ENCODE measurements at places on chromosomes 5 and 9. TPM values are rescaled to one million over a fixed set of nuclear protein-coding genes. Genes with fewer than 3 reads are reported as not detected.

Gene GPR150
- polyA plus RNA-seq = 0.04 TPM

Gene MCTP1
- polyA plus RNA-seq = 7.3 TPM

Gene CCL27
- 0.28 TPM for polyA plus RNA-seq

Gene C1QTNF3
- polyA plus RNA-seq = 61.3 TPM

Gene IL3
- not detected for polyA plus RNA-seq

Gene PCDHA1
- not detected for polyA plus RNA-seq

Gene KLF4
- 8.7 TPM for polyA plus RNA-seq

Gene STKLD1
- 3.4 TPM for polyA plus RNA-seq

DNA sequence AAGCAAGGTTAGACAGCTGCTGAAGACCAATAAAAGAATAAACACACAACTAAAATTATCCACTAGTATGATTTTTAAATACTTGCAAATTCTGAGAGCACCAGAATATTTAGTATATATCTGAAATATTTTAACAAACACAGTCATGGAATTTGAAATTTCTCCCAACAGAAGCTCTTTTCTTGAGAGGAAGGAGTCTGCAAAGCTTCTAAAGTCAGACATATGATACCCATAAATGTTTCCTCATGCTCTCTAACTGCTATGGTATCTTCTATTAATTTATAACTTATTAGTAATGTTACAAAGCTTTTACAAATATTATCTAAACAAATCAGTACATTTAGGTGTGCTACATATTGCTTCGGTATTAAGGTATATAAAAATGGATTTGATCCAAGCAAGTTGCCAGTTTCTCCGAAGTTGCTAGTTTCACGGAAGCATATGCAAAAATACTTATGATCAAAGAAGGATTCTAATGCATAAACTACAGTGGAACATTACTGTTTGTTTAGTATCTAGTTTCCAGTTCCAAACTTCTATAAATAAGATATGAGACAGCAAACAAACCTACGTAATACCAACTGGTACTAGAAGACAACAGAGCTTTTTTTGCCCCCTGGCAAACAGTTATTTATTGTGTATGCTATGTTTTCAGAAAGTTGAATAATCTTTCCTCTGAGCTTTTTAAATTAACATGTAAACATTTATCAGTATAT lies 22.0 kb downstream of the FNIP1 start:
- DNase-seq = no peak

DNA sequence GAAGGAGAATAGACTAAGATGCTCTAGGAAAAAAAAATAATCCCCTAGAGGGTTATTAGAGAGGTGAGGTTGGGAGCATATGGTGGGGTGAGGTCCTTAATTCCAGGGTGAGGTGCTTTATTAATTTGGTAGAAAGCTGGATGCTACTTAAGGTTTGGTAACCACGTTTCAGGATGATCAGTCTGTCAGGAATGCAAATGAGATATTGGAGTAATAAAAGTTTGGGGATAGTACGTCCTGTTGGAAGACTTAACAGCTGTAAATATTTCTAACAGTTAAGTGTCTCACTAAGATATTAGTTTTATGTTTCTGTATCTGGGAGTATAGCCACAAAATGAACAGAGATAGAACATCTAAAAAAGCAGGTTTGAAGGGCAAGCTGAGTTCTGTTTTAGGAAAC lies 578.9 kb downstream of the CETN3 start:
- DNase-seq = no peak

- no peak for DNase-seq
Observed at GRCh38 chr5:115758356-115758755, 58.1 kb downstream of the CDO1 start.

DNA sequence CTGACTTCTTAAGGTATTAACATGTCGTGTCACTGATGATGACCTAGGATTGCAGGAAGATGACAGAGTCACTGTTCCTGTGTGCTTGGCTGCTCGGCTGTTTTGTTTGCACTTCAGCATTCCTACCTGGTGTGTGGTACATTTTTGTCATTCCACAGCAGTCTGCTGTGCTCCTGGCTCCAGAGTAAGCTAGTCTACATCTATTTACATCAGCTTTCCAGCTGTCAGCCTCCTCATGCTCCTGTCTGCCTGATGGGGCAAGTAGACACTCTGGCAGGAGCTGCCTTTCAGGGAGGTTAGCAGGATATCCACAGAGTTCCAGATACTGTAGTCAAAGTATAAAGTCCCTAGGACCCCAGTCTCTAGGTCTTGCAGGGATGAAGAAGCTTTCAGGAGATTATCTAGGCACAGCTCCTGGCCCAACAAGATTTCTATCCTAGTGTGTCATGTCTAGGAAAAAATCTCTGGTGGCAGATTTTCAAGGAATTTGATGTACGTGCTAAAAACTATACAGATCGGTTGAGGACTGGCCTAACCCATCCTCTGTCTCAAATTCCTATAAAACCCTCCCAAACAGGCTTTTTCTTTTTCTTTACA lies 28.4 kb downstream of the RUSC2 start:
- DNase-seq = no peak

DNA sequence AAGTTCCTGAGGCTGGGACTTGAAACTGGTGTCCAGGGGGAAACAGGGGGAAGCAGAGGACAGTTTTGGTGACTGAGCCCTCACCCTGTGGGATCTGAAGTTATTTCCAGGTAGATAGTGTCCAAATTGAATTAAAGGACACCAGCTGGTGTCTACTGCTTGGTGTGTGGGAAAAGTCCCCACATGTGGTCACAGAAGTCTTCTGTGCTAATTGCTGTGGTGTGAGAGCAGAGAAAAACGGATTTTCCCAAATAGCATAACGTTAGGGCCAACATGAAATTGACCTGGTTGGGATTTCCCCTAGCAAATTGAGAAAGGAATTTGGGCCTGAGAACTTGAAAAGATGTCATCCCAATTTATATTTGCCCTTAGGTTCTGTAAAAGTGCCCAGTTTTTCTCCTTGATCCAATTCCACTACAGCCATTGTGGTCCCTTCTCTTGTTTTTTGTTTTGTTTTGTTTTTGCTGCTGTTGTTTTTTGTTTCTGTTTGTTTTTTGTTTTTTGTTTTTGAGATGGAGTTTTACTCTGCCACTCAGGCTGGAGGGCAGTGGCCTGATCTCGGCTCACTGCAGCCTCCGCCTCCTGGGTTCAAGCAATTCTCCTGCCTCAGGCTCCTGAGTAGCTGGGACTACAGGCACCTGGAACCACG lies 5.6 kb upstream of the STARD4 start:
- no peak for DNase-seq

GRCh38 chr5:92518318-92518904 lies 1062.6 kb downstream of the NR2F1-AS1 start:
- DNase-seq = no peak

DNA sequence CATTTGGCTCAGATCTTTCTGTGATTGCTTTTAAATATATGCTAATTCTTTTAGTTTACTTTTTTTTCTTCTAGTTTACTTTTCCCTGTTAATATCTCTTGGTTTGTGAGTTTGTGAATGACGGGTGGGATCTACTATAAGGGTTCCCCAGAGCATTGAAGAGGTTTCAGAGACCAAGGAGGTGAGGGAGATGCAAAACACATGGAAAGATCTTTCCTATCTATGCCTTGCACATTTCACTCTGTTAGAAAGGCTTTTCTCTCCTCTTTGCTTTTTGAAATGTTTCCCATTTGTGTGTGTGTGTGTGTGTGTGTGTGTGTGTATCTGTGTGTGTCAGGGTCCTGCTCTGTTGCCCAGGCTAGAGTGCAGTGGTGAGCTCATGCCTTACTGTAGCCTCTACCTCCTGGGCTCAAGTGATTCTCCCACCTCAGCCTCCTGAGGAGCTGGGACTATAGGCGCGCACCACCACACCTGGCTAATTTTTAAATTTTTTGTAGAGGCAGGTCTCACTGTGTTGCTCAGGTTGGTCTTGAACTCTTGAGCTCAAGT lies 50.7 kb downstream of the CNTLN start:
- DNase-seq = no peak

DNA sequence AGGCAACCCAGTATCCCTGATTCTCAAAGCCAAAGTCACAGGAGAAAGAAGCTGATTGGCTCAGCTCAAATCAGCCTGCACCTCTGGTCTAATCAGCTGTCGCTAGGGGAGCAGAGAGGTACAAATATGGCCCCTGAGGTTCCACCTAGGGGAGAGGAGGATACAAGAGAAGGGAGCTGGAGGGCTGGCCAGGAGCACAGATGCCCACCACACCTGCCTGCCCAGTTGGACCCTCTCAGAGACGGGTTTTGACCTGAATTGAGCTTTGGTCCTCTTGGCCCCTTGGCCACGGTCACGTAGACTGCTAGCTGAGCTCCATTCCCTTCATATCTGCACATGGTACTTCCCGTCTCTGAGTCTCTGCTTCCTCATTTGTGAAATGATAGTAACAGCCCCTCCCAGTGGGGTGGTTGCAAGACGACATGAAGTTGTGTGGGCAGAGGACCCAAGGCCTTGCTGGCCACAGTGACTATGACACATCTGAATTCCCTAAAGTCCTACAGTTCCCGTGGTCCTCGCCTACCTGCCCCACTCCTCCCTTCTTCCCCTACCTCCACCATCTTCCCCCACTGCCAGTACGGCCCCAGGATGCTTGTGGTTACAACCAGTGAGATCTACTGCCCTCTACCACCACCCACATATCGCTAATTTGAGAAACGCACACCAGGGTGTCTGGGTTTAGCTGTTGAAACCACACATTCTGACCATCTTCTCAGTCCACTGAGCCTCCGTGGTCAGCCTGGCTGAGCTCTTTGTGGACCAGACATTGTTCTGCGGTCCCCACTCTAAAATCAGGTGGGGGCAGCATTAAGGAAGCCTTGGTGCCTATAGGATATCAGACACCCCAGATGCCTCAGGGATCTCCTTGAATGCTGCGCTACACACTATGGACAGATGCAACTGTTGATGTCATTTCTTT lies 60.3 kb upstream of the NEK6 start:
- DNase-seq = no peak

DNA sequence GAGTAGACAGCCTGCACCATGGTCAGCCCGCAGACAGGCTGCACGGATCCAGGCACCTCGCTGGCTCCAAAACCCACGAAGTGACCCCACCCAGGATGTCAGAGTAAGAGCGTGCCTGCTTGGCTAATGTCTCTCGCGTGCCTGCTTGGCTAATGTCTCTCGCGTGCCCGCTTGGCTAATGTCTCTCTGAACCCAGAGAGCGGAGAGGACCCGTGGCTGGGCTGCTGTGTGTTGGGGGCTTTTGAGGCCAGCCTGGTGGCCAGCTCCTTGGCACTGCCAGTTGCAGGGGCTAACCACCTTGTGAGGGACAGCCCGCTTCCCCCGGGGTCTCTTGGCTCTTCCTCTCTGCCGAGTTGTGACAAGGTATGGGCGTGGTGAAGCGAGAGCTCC lies 8.9 kb upstream of the RXRA start:
- DNase-seq = no peak

DNA sequence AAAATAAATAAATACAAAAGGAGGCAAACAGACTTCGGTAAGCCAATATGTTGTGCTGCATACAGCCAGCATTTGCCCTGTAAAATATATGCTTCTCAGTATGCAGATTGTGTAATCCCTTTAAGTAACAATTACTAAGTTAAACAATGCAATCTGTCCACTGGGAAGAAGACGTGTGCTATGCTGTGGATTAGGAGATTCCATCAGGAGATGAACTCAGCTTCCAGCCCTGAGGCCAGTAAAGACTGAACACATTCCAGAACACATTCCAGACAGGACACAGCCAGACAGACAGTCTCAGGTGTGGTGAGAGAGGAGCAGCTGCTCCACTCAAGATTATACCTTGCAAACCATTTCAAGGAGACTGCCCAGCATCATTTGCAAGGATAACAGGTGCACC lies 97.8 kb downstream of the MPDZ start:
- no peak for DNase-seq

- DNase-seq = no peak
Observed at GRCh38 chr5:31479706-31480105, 52.2 kb downstream of the DROSHA start.

DNA sequence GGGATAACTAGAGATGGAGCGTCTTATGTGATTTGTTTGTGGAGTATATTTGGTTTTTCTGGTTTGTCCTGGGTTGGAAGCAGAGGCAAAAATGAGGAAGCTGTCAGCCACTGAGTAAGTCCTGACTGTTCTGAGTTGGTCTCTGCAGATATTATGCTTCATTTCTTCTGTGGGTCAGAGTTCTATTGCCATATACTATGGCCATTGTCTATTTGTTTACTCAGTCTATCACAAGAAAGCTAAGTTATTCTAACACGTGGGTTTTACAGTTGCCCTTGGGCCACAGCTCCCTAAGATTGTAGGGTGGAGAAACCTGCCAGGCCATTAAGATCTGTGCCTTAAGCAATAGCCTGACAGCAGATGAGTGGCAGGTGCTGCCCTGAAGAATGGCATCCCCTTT lies 3.0 kb upstream of the CTSV start:
- DNase-seq = no peak

DNA sequence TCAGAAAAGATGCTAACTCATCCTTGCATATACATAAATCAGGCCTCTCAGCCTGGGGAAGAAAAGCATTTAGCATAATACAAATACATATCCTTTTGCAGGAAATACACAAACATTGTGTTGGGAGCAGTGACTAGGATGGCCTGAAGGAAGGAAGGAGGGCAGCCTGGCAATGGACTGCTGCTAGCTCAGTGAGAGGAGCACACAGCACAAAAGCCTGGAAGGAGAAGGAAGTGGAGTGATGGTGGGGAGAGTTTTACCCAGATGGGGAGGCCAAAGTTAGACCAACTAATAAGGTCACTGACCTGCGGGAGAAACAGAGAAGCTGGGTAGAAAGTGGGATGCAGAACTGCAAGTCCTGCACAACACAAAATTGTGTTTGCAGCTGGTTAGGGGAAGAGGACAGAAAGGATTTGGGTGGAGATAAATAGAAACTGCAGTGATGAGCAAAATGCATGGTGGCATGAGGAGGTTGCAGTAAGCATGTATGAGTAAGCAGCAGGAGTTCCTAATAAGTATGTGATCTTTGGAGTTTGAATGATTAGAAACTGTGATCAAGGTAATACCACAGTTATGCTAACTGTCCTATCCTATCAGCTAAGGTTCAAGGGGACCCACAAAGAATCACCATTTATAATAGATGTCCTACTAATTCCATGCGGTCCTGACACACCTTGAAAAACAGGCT lies 39.5 kb downstream of the SEMA6A start:
- no peak for DNase-seq

All from right renal pelvis (tissue), 4 donors.